ENCODE measurements at places on chromosomes 11 and 22. TPM values are rescaled to one million over a fixed set of nuclear protein-coding genes. Genes with fewer than 3 reads are reported as not detected.
A peak's percentile ranks its signal among the peaks of the same experiment; 100 is the strongest.

EPS8L2 gene
- total RNA-seq: 55.6 TPM

ANO1 gene
- not detected for total RNA-seq

CBLIF gene
- total RNA-seq: not detected

DNA sequence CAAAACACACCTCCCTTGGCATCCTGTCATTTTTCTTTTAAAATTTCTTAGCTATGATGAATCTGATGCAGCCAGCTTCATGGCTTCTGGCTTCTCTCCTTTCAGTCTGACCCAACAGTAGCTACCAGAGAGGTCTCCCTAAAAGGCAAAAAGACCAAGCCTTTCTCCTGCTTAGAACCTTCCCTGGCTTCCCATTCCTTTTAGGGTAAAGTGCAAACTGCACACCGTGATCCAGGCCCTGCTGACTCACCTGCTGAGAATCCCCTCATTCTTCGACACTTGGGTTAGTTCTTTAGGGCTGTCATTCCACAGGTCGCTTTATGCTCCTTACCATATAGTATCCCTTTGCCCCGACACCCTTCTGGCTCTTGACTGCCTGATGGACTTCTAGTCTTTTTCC lies 362.4 kb downstream of the MIAT start:
- no peak for DNase-seq

GRCh38 chr11:126978165-126978564 lies 22.4 kb downstream of the KIRREL3 start:
- no peak for DNase-seq

GRCh38 chr11:61797263-61797944 lies 4.7 kb downstream of the FEN1 start:
- DNase-seq: peak; percentile 78

DNA sequence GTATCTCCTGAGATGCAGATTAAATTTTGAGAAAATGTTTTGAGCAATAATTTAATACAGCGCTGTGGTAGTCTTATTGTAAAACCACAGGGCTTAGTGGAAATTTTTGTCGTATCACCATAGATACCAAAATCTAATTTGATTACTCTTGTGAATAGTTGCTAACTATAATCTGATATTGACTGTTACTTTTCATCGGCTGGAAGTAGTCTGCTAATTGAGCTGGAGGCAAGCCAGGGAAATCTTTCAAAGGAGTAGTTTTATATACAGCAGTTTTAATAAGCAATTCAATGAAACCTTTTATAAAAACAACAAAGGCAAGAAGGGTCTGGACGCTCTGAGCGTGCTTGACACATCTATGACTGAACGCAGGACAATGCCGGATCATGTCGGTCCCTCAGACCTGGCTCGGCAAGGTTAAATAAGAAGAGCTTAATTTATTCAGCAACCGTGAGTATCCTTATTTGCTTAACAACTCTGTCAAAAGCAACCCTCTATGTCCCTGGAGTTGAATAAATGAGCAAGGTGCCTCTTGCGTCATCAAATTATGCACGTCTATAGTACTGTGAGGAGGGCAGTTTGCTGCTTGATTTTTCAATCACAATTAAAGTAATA lies 121.2 kb downstream of the NCAM1 start:
- DNase-seq: no peak

DNA sequence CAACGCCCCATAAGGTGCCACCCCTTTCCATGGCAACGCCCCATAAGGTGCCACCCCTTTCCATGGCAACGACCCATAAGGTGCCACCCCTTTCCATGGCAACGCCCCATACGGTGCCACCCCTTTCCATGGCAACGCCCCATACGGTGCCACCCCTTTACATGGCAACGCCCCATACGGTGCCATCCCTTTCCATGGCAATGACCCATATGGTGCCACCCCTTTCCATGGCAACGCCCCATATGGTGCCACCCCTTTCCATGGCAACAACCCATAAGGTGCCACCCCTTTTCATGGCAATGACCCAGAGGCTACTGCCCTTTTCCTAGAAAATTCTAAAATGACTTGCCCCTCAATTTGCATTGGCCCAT lies 72.1 kb downstream of the BRD1 start:
- no peak for DNase-seq

DNA sequence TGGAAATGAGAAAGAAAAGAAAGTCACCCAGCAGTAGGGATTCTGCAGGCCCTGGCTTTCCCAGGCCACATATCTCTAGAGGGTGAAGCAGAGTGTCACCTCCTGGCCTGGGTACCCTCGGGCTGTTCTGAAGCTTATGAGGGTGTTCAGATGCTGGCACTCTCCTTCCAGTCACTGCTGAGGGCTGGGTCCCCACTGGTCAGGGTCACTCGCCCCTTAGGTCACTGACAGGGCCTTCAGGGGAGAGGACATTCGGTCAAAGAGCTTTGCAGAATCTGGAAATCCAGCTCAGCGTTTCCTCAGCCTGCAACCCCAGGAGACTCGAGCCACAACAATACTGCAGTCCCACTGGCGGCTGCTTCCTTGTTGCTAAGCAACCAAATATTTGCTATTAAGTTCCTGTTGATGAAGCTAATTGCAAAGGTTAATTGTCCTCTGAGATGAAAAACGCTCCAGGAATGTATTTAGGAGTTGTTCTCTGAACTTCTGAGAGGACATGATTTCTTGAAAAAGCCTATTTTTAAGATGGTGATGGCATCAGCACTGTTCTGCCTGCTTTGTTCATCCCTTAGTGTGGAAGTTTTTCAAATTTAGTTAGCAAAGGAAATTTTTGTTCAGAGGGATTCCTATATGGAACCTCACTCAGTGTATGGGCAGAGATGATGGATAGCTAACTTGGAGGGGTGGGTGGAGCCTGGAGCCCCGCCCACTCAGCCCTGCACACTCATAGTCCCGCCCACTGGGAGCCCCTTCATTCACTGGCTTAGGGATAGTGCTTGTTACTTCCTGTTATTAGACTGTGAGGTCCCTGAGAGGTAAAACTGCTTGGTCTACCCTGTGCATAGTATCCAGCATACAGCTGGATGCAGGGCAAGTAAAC lies 109.2 kb downstream of the CSNK2A3 start:
- DNase-seq: no peak

- DNase-seq: no peak
These were observed 427.5 kb upstream of the CCDC90B start for GRCh38 chr11:83713708-83714107.

- DNase-seq: peak; percentile 4
These were observed 133.3 kb downstream of the ATXN10 start for GRCh38 chr22:45804986-45805325.
